ENCODE measurements at places on chromosomes 2 and 18.

DNA sequence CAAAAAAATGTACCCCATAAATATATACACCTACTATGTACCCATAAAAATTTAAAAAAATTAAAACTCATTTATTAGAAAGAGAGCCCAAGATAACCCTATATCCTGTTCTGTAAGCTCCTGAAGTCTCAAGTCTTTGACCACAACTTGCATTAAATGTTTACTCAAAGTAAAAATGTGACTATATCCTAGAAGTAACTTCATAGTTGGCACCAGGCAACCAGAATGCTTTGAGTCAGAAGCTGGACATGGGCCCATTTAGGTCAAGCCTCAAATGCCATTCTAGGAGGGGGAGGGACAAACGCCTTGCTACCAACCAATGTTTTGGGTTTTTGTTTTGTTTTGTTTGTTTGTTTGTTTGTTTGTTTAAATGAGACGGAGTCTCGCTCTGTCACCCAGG is 9.3 kb upstream of the TBC1D8 start:
- no peak for DNase-seq

- DNase-seq = no peak
Observed at GRCh38 chr2:235381261-235381912, 112.5 kb upstream of the AGAP1 start.

DNA sequence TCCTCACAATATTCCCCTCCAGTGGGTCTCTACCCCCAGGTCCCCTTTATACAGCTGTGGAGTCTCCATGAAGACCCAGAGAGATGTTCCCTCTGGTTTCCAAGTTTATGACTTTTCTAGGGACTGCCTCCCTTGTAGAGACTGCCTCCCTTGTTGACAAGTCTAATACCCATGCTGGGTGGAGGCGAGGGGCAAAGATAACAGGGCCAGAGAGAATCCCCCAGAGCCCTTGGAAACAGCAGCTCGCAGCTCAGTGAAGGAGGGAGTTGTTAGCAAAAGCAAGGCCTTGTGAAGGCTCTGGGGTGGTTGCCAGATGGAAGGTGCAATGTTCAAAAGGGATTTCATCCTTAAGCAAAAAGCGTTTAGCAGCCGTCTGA is 75.0 kb upstream of the GATA6 start:
- no peak for DNase-seq

GRCh38 chr18:48929212-48929612 is 21.6 kb downstream of the SMAD7 start:
- no peak for DNase-seq

DNA sequence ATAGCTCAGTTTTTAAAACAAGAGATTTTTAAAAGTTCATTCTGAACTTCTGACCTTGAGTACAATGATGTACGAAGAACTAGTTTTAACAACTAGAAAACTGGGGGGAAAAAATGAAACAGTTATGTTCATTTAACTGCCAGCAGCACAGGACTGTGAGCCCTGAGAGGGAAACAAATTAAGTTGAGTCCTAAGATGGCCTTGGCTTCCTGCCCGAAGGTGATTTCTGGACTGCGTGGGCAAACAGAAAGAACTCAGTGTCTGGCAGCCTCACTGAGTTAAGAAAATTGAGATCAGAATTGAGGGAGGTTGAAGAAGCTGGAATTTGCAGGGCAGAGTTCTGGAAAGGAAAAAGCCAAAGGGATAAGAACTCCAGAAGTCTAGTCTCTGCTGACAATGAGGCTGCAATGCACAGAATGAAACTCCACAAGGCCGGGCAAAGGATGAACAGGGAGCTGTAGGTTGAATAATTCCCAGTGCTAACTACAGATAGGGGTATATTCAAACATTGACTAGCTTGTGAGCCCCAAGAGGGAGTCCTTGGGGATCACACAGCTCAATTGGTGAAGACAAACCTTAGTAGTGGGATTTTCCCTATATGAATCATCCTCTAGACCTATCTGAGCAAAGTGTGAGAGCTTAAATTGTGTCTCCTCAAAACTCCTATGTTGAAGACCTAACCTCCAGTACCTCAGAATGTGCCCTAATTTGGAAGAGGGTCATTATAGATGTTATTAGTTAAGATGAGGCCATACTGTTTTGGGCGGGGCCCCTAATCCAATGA is 13.1 kb upstream of the CRACDL start:
- no peak for DNase-seq

DNA sequence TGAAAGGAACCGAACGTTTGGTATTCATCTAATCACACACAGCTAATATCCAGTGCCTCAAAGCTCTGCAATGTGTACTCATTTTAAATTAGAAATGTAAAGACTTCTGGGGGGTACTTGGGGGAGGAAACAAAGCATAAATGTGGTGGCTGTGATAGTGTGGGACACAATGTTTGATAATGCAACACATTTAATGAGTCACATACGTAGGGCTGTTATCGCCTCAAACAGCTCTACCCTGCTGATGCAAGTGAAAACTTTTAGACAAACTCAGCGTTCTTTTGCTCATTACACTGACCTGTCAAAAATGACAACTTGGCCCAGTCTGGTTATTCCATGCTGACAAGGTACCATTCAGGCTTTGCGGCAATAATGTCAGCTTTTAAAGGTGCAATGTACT is 1227.1 kb upstream of the CELF4 start:
- no peak for DNase-seq

- no peak for DNase-seq
Observed at GRCh38 chr2:157786663-157787363, 89.3 kb downstream of the ACVR1 start.

GRCh38 chr18:45566025-45566740 is 49.1 kb upstream of the SLC14A2 start:
- DNase-seq = no peak

DNA sequence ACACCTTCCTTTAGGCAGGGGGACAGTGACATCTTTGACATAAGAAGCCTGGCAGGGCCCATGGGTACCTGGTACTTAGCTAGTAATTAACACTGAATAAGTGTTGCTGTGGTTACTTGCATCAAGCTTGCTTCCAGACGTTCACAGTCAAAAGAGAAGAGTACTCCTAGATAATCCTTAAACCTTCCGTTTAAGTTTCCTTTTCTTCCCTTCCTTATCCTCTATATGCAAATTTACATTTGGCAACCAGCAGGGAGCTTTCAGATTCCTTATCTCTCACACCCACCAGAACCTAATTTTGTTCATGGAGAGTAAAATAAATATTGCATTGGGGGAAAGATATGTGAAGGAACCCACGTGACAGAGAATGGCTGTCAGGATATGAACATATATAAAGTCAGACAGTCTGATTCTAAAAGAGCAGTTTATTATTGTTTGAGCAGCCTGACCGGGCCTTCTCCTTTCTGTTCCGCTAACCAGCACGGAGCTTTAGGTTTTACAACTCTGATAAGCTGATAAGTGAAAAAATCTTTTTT is 7.8 kb upstream of the RAB31 start:
- no peak for DNase-seq

All from Ammon's horn (tissue), 1 donor.